ENCODE measurements at places on chromosomes 11 and 22.

DNA sequence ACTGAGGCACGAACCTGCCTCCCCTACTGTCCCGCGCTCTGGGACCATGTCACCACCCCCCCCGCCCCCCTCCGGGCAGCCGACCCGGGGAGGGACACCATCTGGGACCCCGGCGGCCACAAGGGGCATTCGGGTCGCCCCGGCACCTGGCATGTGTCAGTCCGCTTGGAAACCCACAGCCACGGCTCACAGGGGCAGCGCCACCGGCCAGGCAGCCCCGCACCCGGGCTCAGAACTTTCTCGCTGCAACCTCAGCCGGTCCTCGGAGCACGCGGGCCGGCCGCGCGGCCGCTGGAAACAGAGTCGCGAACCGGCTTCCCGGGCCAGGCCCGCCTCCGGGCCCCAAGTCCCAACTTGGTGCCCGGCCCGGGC is 159.9 kb upstream of the GRK3 start:
- DNase-seq: no peak

DNA sequence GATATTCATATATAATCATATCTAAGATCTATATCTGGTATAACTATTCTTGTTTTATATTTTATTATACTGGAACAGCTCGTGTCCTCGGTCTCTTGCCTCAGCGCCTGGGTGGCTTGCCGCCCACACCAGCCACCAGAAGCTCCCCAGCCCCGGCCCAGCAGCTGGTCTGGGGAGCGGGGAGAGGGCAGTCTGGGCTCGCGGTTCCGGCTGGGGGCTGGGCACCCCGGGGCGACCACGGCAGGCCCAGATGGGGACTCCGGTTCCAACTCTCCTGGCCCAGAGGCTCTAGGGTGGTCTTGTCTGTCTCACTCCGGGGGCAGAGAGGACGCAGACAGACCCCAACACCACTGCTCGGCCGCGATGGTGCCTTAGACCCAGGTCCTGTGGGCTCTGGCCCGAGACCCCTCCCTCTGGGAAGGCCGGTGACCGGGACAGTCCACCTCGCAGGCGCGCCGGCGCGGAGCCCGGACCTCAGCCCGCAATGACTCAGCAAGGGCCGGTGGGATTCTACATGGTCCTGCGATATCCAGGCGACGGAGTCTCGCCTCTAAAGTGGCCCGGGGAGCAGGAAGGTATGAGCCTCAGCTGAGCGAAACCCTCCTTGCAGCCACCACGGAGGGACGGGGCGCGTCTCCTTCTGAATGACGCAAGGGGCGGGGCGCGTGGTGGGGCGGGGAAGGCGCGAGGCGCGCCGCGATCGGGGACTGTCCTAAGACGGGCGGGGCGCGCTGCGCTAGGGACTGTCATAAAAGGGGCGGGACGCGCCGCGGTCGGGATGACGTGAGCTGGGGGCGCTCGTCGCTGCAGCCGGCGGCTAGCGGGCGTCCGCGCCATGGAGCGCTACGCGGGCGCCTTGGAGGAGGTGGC is at the start of gene DGCR6:
Gene DGCR6, plus strand, starts transcription at position 781 of the 870 bp plus-strand sequence. Its CDS starts 55 bp downstream, at position 836.
- DNase-seq: no peak

DNA sequence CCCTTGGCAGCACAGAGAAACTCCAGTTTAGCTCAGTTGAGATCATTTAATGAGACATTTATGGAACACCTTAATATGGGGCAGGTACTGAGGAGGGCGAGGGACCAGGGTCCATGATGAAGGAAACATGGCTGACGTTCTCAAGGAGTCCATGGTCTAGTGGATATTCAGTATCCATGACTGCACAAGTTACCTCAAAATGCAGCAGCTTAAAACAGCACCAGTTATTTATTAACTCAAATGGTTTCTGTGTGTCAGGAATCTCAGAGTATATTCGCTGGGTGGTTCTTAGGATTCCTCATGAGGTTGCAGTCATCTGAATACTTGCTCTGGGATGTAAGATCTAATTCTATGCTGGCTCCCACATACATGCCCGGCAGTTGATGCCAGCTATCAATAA is 346.8 kb downstream of the LARGE1 start:
- DNase-seq: no peak

DNA sequence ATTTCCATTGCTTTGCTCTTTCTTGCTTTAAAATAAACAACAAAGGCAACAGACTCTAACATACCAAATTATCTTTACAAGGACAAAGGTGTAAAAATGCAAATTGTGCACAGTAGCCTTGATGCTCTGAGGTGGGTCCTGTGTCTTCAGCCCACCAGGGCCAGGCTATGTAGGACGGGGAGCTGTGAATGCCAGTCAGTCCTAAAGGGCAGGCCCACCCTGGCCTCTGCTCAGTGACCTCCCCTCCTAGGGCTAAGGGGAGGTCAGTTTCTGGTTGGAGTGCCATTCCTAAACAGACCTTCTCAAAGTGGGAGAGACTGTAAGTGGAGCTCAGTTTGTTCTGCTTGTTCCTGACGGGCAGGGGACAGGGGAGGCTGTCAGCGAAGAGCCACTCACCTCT is 78.0 kb upstream of the SUSD2 start:
- DNase-seq: no peak

- DNase-seq: no peak
Measured at GRCh38 chr11:45580399-45580798, 85.0 kb downstream of the CHST1 start.

- no peak for DNase-seq
Measured at GRCh38 chr22:42863349-42863961, 6.4 kb upstream of the ARFGAP3 start.

- DNase-seq: no peak
Measured at GRCh38 chr11:46373787-46374740, 7.4 kb upstream of the MDK start.
